ENCODE measurements at places on chromosomes 7 and 10.
A peak's percentile ranks its signal among the peaks of the same experiment; 100 is the strongest.

- no peak for DNase-seq
Measured at GRCh38 chr7:74007242-74007567, 20.8 kb upstream of the ELN start.

GRCh38 chr7:104160375-104160774 lies 47.4 kb downstream of the ORC5 start:
- DNase-seq: peak; percentile 13

GRCh38 chr10:119477444-119477843 lies 65.1 kb downstream of the RGS10 start:
- no peak for DNase-seq

DNA sequence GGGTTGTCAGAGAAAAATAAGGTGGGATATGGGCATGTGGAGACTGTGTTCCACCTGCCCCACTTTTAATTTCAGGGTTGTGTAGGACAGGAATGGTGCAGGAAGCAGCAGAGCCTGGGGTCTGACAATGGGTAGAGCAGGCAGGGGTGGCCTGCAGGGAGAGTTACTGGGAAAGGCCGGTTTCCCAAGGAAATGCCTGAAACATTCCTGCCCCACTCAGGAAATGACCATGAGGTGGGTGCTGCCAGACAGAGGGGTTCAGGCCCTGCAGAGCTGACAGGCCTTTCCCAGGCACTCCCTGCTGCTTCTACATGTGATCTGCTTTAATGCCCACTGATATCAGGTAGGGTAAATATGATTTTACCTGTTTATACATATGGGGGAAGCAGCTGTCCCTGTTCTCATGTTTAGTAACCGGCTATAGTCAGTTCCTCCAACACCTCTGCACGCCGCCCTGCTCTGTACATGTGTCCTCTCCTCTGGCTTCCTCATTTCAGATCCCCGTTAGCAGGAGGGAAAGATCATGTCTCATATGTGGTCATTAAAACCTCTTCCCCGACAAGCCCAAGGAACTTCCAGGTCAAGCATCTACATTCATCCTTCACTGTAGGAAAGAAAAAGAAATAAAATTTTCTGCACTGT lies 118.6 kb upstream of the PRSS58 start:
- DNase-seq: no peak

GRCh38 chr7:76206633-76207032 lies 4.9 kb downstream of the SRRM3 start:
- no peak for DNase-seq

DNA sequence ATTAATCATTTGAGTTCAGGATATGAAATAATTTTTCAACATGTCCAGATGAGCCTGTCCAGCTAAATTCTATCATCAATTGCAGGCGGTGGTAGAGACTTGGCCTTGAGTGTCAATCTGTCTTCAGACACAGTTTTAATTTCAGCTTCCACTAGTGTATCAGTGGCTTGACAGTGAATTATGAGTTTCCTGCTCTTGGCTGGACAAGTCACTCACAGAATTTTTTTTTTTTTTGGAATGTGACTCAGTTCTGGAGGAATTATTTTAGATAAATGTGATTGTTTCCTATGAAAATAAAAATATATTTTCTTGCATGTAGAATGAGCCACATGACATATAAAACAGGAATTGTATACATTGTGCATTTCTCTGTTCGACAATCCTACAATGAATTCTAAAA lies 319.9 kb upstream of the AKR1E2 start:
- no peak for DNase-seq

GRCh38 chr10:92366412-92367021 lies 75.5 kb downstream of the MARCHF5 start:
- no peak for DNase-seq

- peak; percentile 21 for DNase-seq
Measured at GRCh38 chr7:115135769-115136410, 214.0 kb downstream of the MDFIC start.

DNA sequence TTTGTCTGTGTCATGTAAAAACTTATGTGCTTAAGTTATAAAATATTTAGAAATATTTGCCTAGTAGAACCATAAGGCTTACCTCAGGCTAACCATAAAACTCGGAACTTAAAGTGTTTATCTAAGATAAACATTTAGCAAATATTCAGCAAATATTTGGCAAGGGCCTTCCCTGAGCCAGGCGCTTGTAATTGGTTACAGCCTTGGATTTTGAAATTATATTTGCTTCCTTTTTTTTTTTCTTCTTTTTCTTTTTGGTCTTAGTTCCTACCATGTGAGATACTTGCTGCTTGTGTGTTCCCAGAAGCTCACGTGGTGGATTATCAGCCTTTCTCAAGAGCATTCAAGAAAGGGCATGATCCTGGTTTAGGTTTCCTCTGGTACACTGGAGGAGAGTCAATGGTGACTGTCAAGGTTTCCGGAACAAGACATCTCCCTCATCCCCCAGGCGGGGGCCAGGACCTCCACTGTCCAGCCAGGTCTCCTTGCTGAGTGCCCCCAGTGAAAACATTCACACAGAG lies 5.2 kb upstream of the BRI3 start:
- DNase-seq: no peak

- no peak for DNase-seq
Measured at GRCh38 chr10:132677473-132678227, 108.3 kb downstream of the NKX6-2 start.

DNA sequence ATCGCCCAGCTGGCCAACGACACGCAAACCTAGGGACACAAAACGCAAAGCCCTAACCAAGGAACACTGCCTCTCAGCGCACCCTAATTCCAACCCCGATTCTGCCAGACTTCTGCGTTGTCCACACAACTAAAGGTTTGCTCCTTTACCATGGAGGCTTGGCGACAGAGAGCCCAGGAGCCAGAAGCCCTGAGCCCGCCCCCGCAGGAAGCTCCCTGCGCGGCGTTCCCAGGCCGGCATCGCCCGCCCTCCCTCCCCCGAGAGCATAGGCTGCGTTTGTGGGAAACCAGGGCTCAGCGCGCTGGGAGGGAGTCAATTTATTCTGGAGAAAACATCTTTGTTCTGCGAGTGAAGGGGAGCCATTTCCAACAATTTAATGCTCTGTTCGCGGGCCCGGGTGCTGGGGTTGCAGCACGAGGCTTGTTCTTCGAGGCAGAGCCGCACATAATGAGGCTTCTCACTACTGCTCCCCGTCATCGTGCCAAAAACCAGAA lies 103.9 kb downstream of the GRID1 start:
- DNase-seq: no peak

DNA sequence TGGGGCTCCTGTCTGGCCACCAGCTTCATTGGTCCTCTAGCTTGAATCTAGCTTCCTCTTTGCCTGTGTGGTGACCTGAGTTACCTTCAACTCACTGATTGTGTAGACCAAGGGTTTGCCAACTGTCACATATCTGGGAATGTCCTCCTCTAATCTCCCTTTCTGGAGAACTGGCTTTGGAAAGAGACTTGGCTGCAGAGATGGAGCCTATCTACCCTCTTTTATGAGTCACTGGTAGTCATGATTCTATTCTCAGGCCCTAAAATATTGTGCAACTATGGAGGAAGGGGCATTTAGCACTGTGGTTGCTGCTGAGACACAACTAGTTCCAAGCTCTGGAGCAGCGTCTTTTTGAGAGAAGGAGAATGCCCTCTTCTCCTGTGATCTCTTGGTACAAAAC lies 691.3 kb downstream of the KCNMA1 start:
- no peak for DNase-seq

DNA sequence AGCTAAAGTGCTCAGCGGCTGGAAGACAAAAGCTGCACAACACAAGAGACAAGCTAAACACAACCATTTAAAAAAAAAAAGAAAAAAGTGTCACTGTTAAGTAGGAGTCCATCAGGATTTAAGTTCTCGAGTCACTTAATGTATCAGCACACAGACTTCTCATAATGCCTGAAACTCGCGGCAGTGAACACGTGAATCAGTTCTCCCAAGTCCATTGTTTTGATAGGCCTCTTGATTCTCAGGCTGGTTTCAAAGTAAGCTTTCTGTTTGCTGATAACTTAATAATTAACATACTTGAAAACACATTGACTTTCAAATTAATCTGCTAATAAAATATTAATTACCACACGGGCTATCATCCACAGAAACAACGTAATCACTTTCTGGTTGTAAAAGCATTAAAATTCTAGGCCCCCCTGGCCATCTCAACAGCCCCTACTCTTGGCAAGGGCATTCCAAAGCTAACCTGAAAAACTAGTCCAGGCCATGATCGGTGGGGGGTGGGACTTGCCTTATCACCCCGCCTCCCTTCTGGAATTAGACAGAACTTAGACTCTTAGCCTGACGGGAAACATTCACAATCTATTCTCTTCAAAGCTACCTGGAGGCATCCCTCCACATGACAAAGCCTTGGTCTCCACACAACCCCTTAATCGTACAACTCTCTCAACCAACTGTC lies 129.0 kb downstream of the DIP2C start:
- DNase-seq: no peak

DNA sequence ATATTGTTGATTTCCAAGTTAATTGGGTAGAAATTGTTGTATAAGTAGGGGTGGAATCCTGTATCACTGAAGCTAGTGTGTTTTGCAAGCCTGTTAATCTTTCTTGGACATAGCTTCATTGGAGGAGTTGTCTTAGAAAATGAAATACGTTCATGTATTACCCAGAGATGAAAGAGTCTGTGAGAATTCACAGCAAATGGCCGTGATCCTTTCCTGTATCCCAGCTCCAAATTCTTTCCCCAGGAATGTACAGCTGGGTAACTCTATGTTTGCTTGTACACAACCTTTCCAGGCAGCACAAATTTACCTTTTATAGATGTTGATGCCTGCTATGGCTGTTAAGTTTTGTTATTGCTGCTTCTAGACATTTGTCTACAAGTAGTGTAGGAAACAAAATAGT lies 18.7 kb downstream of the MYPN start:
- no peak for DNase-seq

- DNase-seq: no peak
Measured at GRCh38 chr7:42735081-42735480, 176.8 kb downstream of the C7orf25 start.

DNA sequence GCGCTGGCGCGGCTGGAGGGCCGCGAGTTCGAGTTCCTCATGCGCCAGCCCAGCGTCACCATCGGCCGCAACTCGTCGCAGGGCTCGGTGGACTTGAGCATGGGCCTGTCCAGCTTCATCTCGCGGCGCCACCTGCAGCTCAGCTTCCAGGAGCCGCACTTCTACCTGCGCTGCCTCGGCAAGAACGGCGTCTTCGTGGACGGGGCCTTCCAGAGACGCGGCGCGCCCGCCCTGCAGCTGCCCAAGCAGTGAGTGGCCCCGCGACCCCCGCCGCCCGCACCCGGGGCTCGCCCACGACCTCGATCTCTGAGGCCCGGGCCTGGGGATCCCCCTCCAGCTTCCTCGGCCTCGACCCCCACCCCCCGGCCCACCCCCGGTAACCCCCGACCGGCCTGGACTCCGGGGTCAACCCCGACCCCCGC lies 537 bp downstream of the FOXK1 start:
- DNase-seq: peak; percentile 36

- DNase-seq: peak; percentile 78
Measured at GRCh38 chr7:1175967-1176851, 16.2 kb upstream of the ZFAND2A start.

DNA sequence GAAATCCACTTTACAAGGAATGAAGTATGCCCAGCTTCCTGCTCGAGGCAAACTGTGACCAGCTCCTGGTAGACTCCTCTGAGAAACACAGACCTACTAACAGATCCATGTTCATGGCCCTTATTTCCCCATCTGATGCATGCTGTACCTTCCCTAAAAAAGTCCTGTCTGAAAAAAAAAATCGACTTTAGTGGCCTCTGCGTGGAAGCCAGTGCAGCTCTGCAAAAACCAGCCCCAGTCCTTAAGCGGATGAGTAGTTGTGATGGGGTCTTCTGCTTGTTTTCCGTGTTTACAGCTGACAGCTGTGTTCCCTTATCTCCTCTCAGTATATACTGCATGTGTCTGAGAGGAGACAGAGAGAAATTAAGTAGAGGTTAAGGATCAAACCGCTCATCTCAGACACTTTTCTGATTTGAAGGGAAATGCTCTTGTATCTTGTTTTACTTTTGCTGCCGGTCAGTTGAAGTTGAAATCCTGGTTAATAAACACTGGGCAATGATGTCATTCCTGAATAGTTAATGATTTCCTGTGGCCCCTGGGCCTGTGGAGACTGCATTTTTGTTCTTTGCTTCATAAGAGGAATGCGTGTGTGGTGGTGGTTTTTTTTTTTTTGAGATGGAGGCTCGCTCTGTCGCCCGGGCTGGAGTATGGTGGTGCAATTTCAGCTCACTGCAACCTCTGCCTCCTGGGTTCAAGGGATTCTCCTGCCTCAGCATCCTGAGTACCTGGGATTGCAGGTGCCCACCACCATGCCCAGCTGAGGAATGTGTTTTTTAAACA lies 67.6 kb downstream of the DOCK1 start:
- DNase-seq: no peak

- no peak for DNase-seq
Measured at GRCh38 chr7:20785157-20786048, 1.3 kb downstream of the SP8 start.

DNA sequence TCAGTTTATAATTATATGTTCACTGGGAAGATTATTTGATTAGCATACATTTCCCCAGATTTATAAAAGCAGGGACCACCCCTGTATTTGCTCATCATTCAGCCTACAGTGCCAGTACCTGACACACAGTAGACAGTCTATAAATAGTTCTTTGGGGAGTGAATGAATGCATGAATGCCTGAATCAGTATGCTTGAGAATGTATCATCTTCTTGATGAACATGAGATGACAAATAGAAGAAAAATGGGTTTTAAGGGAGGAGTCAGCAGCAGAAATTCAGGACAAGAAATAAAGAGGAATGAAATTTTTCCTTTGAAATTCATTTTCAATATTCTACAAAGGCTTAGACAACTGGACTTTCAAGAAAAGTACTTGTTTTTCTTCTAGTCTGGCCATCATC lies 295.8 kb upstream of the LRRTM3 start:
- DNase-seq: no peak

GRCh38 chr7:132206594-132206993 lies 369.7 kb downstream of the PLXNA4 start:
- DNase-seq: no peak

DNA sequence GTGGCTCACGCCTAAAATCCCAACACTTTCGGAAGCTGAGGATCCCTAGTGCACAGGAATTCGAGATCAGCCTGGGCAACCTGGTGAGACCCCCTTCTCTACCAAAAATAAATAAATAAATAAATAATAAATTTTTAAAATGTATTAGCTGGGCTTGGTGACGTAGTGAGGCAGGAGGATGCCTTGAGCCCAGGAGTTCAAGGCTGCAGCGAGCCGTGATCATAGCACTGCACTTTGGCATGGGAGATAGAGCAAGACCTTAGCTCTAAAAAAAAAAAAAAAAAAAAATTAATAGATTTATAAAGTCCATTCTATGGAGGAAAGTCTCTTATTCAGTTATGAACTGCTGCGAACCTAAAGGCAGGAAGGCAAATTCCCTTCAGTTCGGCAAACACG lies 1.1 kb upstream of the PTPN12 start:
- DNase-seq: no peak

GRCh38 chr7:90889210-90889609 lies 293.1 kb downstream of the CDK14 start:
- DNase-seq: no peak
